ENCODE measurements at places on chromosomes 5 and 9. TPM values are rescaled to one million over a fixed set of nuclear protein-coding genes. Genes with fewer than 3 reads are reported as not detected.

The CARTPT gene
- not detected for total RNA-seq

The CER1 gene
- not detected for total RNA-seq

GRCh38 chr9:134922066-134922931 is 4.6 kb upstream of the FCN1 start:
- DNase-seq: no peak

DNA sequence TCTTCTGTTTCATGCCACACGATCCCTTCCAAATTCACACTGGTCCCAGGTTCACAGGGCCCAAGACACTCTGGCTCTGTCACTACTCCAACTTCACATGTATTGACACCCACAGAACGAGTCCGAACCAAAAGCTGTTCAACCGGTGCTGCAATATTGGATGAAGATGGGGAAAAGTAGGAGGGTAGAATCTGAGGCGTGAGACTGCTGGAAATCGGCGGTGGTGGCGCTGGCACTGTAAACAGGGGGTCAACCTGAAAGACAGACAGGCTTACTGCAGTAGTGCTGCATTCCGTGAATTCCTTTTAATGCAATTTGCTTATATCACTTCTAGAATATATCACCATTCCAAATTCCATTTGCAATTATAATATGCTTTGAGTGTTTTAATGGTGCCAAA is 45.4 kb downstream of the ZNF608 start:
- DNase-seq: no peak

- no peak for DNase-seq
Observed at GRCh38 chr5:158635565-158635964, 464.2 kb downstream of the EBF1 start.

The CFAP157 gene
- total RNA-seq: not detected

The NUTM2G gene
- not detected for total RNA-seq

DNA sequence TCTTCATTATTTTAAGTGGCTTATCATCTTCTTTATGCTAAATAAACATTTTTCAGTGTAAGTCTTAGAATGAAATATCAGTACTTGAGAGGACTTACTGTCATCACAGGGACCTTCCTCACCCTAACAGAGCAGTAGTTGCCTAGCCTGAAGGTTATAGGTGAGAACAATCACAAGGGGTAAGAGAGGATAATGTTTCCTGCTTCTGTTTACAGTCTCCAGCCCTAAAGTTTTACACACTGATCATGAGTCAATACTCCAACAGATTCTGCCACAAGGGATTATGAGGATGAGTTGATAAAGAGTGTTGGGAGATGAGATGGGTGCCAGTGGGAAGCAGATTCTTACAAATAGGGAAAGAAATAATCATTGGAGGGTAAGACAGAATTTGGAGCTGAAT is 265.1 kb upstream of the DAB2 start:
- no peak for DNase-seq

DNA sequence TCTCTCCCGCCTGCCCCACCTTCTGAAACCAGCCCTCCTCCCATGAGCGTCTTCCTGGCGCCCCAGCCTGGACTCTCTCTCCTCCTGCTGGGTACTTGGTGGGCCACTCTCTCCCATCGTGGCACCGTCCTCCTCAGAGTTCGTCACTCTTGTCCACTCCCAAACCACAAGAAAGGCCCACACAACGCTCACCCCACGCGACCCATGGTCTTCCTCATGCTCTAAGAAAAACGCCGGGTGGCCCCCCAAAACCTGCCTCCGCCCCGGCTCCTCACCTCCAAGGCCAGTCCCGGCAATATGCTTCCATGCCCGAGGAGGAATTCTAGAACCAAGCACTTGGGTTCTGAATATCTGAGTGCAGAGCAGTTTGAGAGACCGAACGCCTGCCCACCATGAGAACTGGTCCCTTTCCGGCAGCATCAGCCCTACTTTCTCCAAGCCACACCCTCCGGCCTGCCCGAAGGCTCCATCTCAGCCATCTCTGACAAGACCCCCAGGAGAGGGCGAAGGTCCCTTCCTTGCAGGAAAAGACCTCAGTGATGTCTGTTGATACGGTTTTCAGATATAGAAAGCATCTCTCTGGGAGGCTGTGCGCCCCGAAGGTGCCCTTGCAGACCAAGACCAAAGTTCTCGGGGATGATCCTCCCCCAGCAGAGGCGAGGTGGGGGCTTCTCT is 15.0 kb downstream of the SLC6A3 start:
- DNase-seq: no peak

DNA sequence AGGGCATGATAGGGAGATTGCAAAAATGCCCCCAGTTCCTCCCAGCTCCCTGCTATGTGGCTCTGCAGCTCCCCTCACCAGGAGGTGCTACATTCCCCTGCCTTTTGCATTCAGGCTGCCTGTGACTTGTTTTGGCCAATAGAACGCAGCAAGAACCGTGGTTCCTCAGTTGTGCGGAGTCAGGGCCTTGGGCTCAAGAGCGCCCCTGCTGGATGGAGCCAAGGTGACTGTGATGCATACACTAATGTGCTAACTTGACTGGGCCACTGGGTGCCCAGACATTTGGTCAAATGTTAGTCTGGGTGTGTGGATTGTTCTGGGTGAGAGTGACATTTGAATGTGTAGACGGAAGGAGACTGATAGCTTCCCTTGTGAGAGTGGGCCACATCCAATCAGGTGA is 123.3 kb upstream of the MVB12B start:
- DNase-seq: no peak

DNA sequence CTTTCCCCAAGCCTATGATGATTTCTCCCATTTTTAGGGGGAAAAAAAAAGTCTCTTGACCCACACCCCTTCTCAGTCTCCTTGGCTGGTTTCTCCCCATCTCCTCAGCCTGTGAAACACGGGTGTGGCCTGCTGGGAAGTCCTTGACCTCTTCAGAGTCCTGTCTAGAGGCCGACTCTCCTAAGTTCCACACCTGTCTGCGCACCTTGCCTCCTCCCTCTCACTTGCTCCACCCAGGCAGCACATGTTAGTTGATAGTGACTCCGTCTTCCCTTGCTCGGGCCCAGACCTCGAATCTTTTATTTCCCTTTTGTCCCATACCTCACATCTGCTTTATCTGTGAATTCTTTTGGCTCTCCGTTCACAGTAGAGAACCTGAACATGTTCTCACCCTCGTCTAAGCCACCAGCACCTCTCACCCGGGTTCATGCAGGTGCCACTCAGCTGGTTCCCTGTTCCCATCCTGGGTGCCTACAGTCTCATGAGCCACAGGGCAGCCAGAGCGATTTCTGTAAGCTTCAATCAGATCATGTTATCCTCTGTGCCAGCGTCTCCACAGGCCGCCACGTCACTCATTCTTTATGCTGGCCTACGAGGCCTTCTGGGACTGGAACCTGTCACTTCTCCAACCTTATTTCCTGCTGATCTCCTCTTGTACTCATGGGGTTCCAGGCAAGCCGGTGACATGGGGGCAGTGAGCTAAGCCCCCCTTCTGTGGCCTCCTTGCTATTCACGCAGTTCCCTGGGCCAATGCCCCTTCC is 51.7 kb upstream of the LRRTM2 start:
- DNase-seq: no peak
